Glomerular endothelial cell (primary cell): ENCODE measurements at places on chromosomes 11 and 22. TPM values are rescaled to one million over a fixed set of nuclear protein-coding genes. Genes with fewer than 3 reads are reported as not detected.

GRCh38 chr11:20000351-20001134 is 159.7 kb downstream of the DBX1 start:
- no peak for DNase-seq

The DESI1 gene
- total RNA-seq = 59.6 and 77.9 TPM in 2 replicates

GRCh38 chr11:64850979-64851567 is 6.6 kb upstream of the CDC42BPG start:
- DNase-seq = no peak

DNA sequence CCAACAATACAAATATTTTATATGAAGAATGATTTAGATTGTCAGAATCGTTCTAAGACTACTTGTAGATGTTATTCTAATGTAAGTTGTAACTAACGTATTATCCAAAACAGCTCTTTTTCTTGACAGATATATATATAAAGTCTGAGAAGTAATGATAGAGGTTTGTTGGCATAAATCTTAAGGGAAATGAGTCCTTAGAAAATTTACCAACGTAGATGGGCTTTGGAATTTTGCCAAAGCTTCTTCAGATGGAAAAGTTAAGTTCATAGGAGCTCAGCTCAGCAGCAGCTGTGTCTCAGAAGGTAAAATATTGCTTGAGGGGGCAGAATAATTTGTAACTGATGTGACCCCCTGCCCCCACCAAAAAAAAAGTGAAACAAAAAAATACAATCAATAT is 66.7 kb downstream of the BID start:
- peak; percentile 31 for DNase-seq

GRCh38 chr11:95137299-95137698 is 47.7 kb downstream of the ENDOD1 start:
- DNase-seq = no peak

- no peak for DNase-seq
Measured at GRCh38 chr11:57191311-57192219, 9.8 kb downstream of the LRRC55 start.

- DNase-seq = no peak
Measured at GRCh38 chr11:115920841-115921480, 416.7 kb upstream of the CADM1 start.

DNA sequence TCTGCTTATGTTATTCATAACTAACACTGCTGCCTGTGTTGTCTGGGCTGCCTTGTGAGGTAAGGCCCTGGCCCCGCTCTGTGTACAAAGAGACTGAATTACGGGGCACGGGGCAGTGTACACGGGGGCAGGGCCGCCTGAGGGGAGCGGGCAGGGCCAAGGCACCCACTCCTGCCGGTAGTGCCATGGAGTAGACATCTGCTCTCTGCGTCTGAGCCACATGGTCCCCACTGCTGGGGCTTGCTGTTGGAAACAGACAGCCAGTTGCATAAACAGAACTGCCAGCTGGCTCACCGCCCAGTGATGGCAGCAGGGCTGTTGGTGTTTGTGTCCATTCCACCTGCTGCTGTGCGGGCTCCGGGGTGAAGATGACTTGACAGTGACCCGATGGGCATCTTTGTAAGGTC is 19.8 kb downstream of the FAM118A start:
- DNase-seq = no peak

DNA sequence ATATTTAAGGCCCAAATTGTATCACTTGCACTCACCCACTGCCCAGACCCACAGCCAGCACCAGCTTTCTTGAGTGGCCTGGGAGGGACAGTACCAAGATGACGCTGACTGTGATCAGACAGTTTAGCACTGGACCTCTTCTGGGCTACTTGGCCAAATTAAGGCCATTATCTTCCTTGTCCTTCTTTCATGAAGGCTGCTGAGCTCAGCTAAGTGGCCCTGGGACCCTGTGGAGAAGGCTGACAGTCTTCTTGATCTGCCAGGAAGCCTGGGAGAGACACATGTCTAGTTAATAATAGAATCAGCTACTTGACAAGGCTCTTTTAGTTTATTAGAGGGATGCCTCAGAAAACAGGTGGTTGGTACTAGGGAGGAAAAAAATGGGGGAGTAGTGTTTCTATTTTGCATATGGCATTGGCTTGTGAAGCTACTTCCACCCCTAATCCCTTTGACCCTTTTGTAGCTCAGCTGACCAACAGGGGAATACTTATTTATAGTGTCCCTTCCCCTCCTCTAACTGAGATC is 127.9 kb upstream of the NTM start:
- no peak for DNase-seq

The DCPS gene
- total RNA-seq = 14.4 and 16.0 TPM in 2 replicates

DNA sequence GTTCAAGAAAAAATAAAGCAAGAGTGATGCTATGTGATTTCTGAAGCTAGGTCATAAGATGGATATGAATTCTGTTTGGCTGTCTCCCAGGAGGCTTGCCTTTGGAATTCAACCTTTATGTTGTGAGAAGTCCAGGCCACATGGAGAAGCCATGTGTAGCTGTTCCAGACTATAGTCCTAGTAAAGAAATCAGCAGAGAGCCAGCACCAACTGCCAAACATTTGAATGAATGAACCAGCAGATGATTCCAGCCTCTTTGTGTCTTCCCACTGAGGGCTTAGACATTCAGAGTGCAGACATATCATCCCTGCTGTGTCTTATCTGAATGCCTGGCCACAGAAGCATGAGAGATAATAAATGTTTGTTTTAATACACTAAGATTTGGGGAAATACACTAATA is 1150.6 kb downstream of the DLG2 start:
- no peak for DNase-seq

The MEI1 gene
- 0.34 and 0.64 TPM in 2 replicates for total RNA-seq

DNA sequence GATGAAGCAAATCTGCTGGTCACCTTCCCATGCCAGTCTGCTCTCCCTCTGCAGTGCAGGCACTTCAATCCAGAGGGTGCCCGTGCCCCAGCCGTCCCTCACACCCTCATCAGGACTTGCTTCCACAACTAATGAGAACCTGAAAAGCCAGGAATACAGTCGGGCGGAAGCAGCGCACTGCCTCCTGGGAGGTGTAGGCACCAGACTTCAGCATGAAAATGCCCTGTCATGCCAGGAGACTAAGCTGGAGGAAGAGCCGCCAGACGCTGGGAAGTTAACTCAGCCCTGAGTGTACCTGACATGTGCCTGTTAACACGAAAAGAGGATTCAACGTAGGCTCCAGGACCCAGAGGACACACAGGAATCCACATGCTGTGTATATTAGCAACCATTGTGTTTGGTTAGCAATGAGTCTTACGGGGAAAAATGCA is 40.1 kb upstream of the FLI1 start:
- DNase-seq = no peak

DNA sequence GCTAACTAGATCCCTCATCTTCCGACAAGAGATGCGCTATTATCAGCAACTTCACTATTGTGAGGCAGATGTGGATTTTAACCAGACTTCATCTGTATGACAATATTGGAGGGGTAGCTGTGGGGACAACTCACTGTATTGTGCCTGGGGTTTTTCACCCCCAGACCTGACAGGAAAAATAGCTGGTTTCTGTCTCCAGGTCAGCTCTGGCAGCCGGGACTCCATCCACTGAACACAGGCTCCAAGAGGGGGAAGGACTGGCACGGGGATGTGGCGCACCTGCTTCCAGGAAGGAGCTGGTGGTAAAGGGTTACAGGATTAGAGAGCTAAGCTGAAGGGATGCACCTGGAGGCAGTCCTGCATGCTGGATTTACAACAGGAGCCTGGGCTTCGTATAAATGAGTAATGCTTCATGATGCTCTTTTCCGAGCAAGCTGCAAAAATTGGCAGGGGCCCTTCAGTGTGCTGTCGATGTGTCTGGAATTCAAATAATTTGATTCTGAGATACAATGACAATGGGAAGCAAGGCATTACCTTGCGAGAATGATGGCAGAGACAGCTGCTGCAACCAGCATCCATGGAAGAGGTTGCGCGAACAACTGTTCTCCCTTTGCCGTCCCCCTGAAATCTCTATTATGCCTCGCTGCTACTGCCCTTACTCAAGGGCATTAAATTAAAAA is 49.5 kb downstream of the LMO2 start:
- DNase-seq = no peak
